ENCODE measurements at places on chromosomes 16 and 17.

DNA sequence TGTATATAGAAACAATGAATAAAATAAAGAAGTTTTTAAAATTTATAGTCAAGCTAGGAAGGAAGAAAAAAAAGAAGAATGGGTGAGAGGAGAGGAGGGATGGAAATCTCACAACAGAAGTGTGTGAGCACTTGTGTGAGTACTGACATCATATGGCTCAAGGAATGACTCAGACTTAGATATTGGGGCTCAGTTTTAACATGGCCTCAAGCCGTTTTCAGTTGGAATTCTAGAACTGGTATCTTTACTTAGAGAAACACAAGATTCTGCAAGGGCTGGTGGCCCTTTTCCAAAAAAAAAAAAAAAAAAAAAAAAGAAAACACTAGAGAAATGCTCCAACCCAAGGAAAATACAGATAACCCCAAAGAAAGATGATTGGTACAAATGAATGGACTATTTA, 55.1 kb downstream of the STXBP4 start:
- no peak for DNase-seq

- DNase-seq: no peak
Measured at GRCh38 chr16:12213180-12213579, 236.6 kb downstream of the SNX29 start.

- DNase-seq: peak; percentile 31
Measured at GRCh38 chr17:58447039-58447975, 30.0 kb upstream of the RNF43 start.

DNA sequence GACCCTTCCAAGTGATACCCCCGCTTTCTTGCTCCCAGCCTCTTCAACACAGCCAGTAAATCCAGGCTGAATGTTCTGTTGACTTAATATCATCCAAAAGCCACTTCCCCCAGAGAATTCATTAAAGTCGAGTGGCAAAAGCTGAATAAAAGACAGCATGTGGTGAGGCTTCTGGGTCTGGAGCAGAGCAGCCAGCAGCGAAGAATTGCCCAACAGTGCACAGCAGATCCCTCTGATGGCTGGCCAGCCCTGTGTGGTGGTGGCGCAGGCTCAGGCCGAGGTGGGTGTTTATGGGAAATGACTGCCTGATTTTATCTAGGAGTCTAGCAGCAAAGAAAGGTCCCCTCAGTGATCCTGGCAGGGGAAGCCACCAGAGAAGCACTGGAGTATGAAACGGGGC, 30.3 kb upstream of the RCVRN start:
- no peak for DNase-seq

GRCh38 chr16:81107511-81107910, 11.3 kb upstream of the GCSH start:
- DNase-seq: no peak

DNA sequence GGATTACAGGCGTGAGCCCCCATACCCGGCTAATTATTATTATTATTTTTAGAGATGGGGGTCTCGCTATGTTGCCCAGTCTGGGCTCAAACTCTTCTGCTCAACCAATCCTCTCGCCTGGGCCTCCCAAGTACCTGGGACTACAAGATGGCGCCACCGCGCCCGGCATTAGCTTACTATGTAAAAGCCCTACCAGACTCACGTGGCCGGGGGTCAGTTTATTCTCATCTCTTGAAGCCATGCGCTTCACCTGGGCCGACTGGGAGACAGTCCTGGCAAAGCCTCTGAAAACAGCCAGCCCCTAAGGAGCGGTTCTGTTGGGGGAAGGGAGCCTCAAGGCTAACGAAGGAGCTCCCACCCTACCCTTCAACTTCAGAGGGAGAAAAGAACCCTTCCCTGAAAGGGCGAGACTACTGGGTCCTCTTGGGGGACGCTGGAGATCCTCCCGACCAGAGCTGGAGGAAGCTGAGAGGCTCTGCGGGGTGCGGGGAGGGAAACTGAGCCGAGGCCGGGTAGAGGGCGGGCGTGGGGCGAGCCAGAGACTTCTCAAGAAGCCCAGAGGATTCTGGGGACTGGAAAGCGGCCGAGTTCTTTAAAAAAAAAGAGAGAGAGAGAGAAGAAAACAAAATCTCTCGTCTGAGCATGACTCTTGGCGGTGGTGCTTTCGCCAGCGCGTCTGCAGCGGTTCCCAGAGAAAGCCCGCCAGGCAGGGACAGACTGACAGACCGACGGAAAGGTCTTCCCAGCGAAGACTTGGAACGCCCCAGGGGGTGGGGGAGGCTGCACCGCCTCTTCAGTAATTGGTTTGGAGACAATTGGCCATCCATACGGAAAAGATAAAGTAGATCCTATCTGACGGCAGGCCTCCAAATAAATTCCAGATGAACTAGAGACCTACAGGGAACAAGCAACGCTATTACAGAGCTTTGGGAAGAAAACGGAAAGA, 5.6 kb upstream of the TUBG2 start:
- peak; percentile 44 for DNase-seq

DNA sequence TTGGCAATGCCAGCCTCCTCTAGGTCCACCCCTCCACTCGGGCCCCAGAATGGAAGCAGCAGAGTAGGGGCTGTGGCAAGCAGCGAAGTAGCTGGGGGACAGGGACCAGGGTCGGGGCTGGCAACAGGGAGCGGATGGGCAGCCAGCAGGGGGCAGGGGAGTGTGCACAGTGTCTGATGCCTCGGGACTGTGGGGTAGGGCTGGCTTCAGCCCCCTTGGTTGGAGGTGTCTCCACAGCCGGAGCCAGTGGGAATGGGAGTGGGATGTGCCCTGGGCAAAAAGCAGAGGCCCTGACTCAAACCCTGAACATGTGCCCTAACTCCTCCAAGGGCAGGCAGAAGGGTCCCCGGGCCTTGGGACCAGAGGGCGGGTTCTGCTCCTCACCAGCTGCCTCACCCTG, 18.5 kb upstream of the ARHGAP27 start:
- no peak for DNase-seq

DNA sequence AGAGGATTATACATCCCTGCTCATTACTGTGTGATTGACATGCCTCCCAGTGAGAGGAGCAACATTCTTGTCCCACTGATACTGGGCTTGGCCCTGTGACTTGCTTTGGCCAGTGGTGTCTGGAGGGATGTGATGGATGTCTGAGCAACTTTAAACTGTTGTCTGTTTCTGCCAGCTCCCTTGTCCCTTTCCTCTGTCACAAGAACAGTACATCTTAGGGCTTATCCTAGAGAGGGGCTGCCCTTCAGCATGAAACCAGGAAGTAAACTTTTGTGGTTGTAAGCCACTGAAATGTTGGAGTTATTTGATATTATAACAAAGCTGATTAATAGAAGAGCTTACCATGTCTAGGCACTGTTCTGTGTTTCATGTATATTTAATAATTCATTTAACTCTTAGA, 82.9 kb upstream of the GPRC5B start:
- DNase-seq: no peak

Data from cerebellum (tissue), 4 donors.